ENCODE measurements at places on chromosomes 4 and X.

DNA sequence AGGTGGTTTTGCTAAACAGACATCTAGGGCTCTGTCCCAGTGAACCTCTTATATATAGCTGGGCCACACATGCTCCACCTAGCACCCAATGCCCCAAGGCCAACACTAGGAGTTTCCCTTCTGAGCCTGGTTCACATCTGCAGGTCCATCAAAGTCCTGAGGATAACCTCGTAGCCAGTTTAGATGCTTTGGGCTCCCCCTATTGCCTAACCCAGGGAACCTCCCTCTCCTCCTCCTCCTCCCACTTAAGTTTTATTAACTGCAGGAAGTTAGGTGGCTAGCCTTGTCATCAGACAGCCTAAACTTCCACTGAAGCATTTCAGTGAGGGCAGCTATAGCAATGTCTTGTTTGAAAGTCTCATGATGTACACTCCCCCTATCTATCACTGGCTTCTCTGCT is 88.0 kb downstream of the GUCY2F start:
- DNase-seq = no peak

DNA sequence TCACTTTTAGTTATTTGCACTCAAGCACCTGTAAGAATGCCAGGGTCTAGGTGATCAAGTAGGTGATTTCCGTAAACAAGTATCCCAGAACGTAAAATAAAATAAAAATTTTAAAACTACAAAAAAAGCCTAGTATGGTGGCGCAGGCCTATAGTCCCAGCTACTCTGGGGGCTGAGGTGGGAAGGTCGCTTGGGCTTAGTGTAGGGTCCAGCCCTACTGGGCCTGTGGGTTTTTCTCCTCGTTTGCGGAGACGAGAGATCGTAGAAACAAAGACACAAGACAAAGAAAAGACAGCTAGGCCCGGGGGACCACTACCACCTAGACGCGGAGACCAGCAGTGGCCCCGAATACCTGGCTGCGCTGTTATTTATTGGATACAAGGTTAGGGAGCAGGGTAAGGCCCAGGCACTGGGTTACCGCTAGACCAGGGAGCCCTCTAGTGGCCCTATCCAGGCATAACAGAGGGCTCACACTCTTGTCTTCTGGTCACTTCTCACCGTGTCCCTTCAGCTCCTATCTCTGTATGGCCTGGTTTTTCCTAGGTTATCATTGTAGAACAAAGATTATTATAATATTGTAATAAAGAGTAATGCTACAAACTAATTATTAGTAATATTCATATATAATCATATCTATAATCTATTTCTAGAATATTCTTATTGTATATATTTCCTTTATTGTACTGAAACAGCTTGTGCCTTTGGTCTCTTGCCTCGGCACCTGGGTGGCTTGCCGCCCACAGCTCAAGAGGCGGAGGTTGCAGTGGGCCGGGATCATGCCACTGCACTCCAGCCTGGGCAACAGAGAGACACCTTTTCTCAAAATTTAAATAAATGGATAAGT is 38.4 kb downstream of the SAGE1 start:
- DNase-seq = peak; percentile 52

- peak; percentile 32 for DNase-seq
Observed at GRCh38 chrX:54808109-54808604, 612 bp downstream of the MAGED2 start.

- no peak for DNase-seq
Observed at GRCh38 chr4:98976716-98977115, 18.8 kb upstream of the METAP1 start.

GRCh38 chrX:119757646-119757978 is 776 bp upstream of the SOWAHD start:
- DNase-seq = no peak

DNA sequence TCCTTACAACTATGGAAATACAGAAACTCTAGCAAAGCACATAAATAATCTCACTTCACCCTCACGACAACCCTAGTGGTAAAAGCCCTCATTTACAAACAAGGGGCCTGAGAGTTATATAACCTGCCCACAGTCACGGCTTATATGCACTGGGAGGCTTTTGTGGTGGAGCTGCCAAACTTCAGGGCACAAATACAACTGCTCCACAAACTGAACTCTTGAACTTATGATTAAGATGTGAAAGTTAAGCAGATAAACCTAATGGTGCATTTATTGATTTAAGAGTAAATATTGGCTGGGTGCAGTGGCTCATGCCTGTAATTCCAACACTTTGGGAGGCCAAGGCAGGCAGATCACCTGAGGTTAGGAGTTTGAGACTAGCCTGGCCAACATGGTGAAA is 19.0 kb downstream of the SLC2A9 start:
- DNase-seq = no peak

DNA sequence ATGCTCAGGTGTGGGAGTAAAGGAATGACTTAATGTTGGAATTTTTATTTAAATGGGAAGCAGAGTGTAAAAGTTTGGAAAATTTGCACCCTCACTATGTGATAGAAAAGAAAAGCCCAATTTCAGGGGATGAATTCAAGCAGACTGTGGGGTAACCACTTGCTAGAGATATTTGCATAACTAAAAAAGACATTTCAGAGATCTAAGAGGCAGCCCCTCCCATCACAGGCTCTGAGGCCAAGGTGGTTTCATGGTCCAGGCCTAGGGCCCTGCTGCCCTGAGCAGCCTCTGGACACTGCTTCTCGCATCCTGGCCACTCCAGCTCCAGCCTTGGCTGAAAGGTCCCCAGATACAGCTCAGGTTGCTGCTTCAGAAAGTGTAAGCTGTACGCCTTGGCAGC is 5.9 kb upstream of the XPNPEP2 start:
- no peak for DNase-seq

DNA sequence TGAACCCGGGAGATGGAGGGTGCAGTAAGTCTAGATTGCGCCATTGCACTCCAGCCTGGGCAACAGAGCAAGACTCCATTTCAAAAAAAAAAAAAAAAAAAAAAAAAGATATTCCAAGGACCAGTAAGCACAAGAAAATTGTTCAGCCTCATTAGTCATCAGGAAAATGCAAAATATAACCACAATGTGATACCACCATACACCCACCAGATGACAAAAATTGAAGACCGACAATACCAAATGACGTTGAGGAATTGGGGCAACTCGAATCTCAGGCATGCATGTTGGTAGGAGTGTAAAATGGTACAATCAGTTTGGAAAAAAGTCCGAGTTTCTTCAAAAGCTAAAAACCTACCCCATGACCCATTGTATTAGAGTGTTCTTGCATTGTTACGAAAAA is 130.2 kb upstream of the FAM9B start:
- no peak for DNase-seq

GRCh38 chr4:10655968-10656367 is 28.6 kb downstream of the CLNK start:
- no peak for DNase-seq

GRCh38 chr4:45453258-45453853 is 670.5 kb downstream of the GABRG1 start:
- DNase-seq = no peak

DNA sequence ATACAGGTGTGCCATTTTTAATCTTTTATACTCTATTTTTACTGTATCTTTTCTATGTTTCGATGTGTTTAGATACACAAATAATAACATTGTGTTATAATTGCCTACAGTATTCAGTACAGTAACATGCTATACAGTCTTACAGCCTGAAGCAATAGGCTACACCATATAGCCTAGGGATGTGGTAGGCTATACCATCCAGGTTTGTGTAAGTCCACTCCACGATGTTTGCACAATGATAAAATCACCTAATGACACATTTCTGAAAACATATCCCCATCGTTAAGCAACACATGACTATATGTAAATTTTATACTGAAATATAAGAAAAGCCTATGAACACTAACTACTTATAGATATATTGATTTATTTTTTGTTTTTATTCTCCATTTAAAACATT is 48.9 kb upstream of the EXOC1L start:
- DNase-seq = no peak

GRCh38 chr4:7185487-7186030 is 6.8 kb upstream of the SORCS2 start:
- no peak for DNase-seq

DNA sequence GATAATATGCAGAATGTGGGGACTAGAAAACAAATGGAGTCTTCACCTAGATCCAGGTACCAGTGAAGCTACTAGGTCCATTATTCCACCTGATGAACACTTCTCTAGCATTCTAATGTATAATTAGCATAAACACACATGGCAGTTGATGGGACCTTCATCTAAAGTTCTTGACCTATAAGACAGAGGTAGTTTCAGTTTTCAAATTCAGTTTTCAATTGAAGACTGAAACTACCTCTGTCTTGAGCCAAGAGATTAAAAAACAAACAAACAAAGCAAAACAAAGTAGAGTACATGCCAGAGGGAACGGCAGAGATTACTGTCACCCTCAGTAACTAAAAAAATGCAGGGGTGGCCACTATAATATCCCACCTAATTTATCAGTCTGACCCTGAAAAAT is 199.9 kb upstream of the NEIL3 start:
- DNase-seq = no peak

- no peak for DNase-seq
Observed at GRCh38 chr4:136861091-136861490, 671.2 kb downstream of the PCDH18 start.

DNA sequence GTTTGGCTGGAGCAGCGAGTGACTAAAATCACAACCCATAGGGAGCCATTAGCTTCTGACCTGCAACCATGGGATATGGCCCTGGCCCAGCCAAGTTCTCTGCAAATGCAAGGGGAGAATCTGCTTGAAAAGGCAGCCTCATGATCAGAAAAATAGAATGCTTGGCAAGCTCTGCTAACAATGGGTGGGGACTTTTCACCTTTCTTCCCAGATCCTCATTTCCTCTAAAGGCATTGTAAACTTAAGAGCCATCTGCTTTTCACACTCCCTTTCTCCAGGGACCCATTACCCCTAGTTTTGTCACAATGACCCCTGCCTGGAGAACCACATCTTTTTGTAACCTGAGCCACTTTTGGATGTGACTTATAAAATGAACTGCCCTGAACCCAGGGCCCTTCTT is 104.3 kb downstream of the PARM1 start:
- no peak for DNase-seq

- DNase-seq = no peak
Observed at GRCh38 chr4:139691-140090, 15.4 kb downstream of the ZNF718 start.
